ENCODE measurements at places on chromosomes 1 and 21. TPM values are rescaled to one million over a fixed set of nuclear protein-coding genes. Genes with fewer than 3 reads are reported as not detected.

Gene NEGR1
- not detected for polyA plus RNA-seq

Gene DDR2
- polyA plus RNA-seq: not detected

Gene PRR9
- polyA plus RNA-seq: not detected

Gene CHIT1
- not detected for polyA plus RNA-seq

Gene AADACL3
- polyA plus RNA-seq: not detected

Gene CFHR3
- not detected for polyA plus RNA-seq

Gene LPAR3
- 0.60 TPM for polyA plus RNA-seq

Gene CBS
- not detected for polyA plus RNA-seq

Gene RCAN1
- 12.6 TPM for polyA plus RNA-seq

Gene TBX19
- polyA plus RNA-seq: 1.1 TPM

Gene PADI4
- 2.4 TPM for polyA plus RNA-seq

Gene TSSK3
- polyA plus RNA-seq: 3.2 TPM

Gene IFNLR1
- 0.75 TPM for polyA plus RNA-seq

DNA sequence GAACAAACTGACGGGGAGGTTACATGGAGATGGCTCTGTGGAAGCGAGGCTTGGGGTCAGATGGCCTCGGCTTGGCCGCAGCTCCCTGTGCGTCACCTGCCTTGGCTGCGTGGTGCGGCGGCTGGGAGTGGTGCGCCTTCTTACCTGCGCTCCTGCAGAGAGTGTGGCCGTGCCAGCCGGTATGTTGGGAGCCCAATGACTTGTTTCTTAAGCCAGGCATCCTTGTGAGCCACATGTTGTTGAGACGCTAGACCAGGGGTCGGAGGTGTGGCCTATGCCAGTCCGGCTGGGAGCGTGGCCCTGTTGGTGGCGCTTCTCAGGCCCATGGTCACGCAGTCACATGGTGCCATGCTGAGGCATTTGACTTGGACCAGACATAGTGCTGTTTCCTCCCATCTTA is 10.5 kb downstream of the SLX9 start:
- no peak for DNase-seq

- DNase-seq: no peak
These were observed 78.9 kb upstream of the ACTRT2 start for GRCh38 chr1:2942410-2942809.

DNA sequence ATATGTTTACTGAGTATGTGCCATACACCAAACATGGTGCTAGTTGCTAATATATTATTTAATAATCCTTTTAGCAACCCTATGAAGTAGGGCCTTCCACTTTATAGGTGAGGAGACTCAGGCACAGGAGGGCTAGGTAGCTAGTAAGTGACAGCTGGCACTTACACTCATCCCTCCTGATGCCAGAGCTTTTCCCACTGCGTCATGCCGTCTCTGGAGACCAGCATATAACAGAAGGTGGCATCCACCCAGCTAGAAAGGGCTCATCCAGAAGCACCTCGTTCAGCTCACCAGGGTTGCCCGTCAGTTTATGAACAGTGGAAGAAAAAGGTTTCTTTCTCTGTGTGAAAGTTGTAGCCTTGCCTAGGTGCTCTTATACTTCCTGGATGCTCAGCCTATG is 108.9 kb downstream of the NOS1AP start:
- DNase-seq: no peak

DNA sequence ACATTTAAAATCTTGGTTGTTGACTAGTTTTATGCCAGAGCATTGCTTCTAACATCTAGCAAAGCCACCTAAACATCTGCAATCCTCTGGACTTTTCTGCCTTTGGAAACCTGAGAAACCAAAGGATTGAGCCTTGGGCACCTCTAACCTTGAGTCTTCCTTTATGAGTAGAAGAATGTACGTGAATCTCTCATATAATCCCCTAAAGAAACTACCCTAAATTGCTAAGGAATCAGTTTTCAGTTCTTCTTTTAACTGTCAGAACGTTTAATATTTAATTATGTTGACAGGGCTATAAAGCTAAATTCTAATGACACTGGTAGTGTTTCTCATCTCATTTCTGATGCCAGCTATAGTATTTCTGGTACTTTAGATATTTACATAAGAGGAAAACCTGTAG is 997.3 kb downstream of the AMY1C start:
- no peak for DNase-seq

DNA sequence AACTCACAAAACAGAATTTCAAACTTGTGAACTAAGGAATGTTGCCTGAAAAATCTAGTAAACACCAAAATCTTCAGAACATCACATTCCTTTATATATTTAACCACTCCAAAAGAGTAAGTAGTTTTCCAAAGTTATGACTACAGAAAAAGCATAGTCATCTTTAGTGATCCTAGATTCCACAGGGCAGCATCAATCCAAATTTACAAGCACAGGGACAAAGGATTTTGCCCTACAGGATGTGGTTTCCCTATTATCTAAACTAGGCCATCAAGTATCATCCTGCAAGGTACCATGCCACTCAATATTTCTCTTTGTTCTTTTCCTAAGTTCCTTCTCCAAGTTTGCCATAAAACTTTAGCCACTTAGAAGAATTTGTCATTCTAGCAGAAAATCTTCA is 33.0 kb downstream of the COP1 start:
- no peak for DNase-seq

GRCh38 chr1:38576241-38576640 is 283.3 kb downstream of the RRAGC start:
- DNase-seq: no peak

- DNase-seq: no peak
These were observed 16.7 kb downstream of the COL6A1 start for GRCh38 chr21:45998276-45998701.

DNA sequence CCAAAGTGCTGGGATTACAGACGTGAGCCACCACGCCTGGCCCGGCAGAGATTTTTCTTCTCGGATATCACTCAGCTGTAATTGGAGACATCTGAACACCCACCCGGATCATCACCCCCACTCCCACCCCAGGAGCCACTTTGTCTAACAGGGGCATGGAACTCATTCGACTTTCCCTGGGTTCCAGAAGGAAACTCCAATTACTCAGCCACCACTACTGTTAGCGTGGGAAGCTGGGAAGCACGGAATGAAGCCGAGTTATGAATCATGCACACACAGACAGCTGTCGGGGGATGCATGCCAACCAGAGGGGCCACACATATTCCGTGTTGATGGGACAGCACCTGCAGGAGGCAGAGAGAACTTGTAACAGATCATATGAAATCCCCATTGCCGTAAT is 85.2 kb downstream of the HLCS start:
- no peak for DNase-seq

DNA sequence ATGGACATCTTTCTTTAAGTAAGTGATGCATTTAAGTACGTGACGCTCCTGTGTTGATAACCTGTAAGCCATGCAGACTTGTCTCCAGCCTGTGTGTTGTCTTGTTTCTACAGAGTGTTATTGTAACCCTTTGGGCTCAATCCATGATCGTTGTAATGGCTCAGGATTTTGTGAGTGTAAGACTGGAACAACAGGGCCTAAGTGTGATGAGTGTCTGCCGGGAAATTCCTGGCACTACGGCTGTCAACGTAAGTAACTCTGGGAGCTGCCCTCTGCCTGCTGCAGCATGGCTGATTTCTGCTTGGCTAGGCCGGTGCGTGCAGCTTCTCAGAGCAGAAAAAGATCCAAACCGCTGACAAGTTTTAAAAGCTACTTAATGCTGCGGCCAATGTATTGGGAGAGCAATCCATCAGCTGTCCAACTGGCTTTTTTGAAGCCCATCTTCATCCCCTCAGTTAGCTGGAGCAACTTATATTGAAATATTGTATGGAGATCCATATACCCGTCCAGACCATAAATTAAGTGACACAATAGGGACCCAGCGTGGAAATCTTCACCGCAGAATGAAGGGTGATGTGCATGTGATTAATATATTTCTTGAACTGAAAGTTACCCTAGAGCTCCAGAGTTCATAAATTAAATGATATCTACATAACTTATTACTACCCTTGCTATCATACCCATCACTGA is 295.9 kb downstream of the NTNG1 start:
- no peak for DNase-seq

DNA sequence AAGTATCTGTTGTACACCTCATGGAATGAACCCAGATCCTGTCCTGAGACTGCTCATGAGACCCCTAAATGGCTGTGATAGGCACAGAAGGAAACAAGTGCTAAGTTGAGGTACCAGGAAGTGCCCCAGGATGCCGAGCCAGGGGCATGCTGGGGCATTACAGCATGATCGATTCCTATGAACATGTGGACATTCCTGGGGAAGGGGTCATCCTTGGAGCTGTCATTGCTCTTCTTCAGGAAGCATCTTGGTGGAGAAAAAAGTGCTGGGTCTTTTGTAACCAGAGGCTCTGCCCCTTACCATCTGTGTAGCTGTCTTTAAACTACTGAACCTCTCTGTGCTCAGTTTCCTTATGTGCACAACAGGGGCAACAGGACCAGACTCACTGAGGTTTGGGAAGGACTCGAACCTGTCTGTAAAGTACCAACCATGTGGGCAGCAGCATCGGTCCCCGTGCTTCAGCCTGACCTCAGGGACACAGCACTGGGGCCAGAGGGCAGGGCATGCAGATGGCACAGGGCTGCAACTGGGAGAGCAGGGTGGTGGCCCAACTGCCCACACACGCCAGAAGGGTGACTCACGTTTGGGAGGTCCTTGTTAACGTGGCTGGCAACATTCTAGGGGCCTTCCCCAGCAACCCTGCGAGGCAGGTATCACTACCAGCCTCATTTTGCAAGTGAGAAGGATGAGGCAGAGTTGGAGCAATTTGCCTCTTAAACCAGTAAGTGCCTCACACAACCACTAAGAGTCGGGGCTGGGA is 142.3 kb upstream of the EDN2 start:
- no peak for DNase-seq

- DNase-seq: no peak
These were observed 10.1 kb upstream of the IL10RB start for GRCh38 chr21:33256019-33256418.

GRCh38 chr1:54114001-54114400 is 38.8 kb downstream of the CDCP2 start:
- no peak for DNase-seq

DNA sequence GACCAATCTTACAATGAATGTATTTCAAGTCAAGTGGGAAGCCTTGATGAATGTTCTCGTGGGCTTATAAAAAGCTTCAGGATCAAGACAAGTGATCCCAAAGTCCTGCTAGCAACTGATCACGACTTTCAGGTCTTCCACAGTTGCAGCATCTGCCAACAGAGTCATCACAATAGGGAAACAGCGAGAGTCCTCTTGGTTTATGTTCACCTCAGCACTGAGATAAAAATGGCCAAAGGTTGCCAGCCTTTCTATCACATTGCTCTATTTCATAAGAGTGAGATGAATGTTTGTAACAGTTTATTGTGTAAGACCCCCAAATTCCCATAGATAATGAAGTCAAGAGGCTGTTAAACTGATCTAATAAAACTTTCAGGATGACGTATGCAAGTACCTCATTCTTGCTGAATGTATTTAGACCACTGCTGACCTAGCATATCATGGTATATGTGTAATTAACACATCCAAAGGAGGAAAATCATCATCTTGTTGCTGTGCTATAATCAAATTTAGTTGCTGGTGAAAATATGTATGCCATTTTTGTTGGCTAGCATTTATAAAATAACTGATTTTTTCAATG is 150.6 kb downstream of the TGFBR3 start:
- no peak for DNase-seq

DNA sequence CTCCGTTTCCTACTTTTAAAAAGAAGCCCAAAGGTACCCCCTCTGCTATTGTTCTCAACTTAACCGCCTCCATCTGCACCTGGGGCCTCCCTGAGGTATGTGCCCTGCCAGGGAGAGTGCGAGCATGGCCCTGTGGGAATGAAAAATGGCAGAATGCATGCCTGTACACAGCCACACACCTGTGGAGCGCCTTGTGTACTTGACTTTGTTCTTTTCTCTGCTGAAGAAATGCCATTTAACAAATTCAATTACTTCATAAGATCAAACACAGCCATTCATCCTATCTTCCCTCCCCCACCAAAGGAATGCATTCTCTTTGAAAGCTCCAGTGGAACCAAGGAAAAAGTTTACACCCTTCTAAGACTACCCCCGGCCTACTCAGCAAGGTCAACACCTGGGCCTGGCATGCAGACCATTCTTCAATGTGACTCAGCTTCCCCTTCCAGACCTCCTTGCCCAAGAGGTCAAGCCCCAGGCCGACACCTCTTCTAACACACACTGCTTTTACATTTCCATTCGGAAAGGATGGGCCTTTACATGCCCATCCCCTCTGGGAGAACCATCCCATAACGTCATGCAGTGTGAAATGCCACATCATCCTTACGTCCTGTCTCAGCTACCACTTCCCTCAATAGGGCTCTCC is 123.7 kb downstream of the SMYD2 start:
- DNase-seq: no peak

DNA sequence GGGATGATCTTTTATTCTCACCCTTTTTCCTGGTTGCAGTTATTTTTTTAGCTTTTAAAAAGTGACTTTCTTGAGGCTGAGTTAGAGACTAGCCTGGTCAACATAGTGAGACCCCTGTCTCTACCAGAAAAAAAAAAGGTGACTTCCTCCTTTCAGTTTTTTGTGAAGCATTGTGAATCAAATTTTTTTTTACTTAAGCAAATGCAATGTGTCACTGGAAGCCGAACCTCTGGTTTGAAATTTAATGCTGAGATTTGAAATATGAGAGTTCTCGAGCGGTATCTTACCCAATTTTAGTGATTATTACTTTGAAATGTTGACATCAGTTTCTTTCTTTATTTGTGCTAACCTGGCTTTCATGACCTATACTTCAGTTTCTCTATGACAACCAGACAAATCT is 3.6 kb downstream of the CAP1 start:
- DNase-seq: no peak

DNA sequence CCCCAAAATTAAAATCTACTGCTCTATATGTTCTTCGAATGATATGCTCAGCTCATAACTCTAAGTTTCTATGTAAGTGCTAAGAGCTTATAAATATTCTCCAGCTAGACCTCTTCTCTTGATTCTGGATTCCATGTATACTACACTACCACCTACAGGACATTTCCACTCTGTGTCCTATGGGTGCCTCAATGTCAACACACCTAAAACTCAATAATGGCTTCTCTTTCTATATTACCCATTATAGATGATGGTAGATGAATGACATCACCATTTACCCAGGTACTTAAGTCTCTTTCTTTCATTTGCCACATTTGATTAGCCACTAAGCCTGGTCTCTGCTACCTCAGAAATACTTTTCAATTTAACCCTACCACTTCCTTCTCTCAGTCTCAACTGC is 41.3 kb downstream of the TBX19 start:
- no peak for DNase-seq

DNA sequence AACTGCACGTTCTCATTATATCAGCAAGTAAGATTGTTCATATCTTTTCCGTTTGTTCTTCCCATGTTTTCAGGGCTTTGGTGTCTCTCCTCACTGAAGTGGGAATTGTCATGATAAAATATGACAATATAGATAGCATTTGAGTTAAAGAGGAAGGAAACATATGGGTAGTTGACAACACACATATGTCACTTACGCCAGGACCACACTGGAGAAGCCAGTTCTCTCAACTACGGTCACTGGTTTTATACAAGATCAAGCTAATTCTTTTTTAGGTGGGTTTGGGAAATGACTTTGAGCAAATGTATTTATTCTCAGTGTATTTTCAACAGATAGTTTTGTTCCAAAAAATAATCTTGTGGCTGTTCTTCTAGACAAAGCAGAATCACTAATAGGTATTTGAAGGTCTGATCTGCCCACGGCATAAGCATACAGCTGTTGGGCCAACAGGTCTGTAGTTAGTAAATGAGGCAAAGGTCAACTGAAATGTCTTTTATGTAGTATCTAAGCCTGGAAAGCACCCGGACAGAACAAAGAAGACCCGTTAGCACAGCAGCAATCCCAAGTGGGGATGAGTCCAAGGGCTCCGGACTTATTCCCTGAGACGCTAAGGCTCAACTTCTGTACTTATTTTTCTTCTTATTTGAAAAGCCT is 433.6 kb upstream of the ZP4 start:
- DNase-seq: no peak

GRCh38 chr1:68293609-68294366 is 61.5 kb upstream of the WLS start:
- no peak for DNase-seq

Measured in naive thymus-derived CD4-positive, alpha-beta T cell (primary cell).